ENCODE measurements at places on chromosomes 1 and 21. TPM values are rescaled to one million over a fixed set of nuclear protein-coding genes. Genes with fewer than 3 reads are reported as not detected.

The MAP10 gene
- 1.2 TPM for total RNA-seq

The FLG2 gene
- not detected for total RNA-seq

DNA sequence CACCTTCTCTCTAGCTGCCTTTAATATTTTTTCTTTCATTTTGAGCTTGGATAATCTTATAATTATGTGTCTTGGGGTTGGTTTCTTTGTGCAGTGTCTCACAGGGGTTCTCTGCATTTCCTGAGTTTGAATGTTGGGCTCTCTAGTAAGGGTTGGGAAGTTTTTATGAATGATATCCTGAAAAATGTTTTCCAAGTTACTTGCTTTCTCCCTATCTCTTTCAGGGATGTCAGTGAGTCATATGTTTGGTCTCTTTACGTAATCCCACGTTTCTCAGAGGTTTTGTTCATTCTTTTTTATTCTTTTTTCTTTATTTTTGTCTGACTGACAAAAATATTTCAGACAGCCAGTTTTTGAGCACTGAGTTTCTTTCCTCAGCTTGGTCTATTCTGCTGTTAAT is 55.4 kb upstream of the CCDC190 start:
- DNase-seq: no peak

DNA sequence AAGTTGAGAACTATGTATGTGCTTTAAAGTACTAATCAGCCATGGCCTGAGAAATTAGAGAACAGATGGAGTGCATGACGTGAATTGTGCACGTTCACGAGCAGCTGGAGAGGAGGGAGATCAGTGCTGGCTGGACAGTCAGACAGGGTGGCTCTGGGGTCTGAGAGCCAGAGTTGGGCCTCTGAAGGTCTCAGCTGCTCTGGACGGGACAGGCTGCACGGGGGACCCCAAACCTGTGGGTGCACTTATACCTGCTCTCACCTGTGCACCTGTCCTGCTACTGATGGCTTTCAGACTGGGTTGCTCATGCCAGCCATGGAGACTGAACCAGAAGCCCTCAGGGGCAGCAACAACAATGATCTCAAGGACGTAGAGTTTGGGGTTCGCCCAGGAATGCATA is 43.5 kb downstream of the UMODL1 start:
- DNase-seq: no peak

The ERRFI1 gene
- total RNA-seq: 3.6 TPM

DNA sequence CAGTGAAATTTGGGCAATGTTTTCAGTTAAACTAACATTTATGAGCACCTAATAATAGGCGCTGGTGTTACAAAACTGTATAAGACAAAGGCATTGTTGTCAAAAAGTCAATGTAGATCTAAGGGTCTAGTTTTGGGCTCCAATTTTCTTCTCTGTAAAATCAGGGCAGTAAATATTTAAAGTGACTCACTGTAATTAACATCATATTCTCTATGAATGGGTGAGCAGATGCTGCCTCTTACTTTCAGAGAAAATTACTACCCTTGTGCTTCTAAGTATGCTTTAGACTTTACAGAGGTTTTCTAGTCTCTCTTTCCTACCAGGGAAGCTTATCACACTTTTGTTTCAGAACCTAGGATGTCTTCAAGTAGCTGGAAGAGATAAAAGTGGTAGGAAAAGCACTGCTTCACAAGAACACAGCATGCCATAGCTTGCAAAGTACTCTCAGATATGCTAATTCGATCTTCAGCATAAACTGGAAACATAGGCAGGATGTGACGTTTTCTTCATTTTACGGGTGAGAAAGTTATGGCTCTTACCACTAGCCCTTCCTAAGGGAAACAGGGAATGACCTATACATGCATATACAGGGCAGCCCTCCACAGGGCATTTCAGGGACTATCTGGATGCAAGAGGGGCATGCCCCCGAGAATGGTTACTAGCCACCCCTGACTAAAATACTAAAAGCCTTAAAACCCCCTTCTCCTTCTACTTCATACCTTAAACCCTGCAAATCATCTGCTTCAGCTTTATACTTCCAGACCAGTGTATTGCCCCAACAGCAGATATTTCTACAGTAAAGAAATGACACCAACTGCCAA is 2.6 kb downstream of the C1orf116 start:
- no peak for DNase-seq

DNA sequence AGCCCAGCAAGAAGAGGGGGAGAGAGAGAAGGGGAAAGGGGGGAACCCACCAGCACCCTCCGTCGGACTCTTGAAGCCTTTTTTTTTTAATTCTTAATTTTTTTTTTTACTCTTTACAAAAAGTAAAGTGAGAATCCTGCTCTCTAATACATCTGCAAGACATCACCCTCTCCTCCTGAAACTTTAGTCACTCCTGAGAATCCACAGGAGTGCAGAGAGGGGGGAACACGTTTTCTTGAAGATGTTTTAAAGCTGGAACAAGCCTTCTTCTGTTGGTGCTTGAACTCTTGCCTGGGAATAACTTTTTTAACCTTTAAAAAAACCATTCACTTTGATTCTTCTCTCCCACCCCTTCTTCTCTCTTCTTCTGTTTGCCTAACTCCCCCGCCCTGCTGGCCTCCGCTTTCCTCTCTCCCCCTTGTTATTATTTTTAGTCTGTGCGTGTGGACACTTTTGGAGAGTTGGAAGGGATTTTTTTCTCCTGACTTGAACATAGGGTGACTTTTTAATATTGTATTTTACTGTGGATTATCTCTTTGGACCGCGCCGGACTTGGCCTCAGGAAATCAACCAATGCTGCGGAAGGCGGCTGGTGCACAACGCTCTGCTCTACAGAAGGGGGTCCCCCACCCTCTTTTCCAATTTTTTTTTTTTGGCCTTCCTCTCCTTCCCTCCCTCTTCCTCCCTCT is 383 bp upstream of the PRRX1 start:
- no peak for DNase-seq

- DNase-seq: no peak
These were observed 74.1 kb downstream of the GADD45A start for GRCh38 chr1:67759066-67759465.

The NPHS2 gene
- total RNA-seq: not detected

The RYR2 gene
- not detected for total RNA-seq

DNA sequence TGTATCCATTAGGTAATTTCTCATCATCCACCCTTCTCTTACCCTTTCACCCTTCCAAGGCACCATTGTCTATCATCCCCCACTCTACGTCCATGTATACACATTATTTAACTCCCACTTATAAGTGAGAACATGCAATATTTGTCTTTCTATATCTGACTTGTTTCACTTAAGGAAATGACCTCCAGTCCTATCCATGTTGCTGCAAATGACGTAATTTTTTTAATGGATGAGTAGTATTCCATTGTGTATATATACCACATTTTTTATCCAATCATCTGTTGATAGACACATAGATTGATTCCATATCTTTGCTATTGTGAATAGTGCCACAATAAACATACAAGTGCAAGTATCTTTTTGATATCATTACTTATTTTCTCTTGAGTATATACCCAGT is 322.9 kb upstream of the CXADR start:
- DNase-seq: no peak
